A549 treated with AZD2906 at 1 μM for 4 hours (cell line): ENCODE measurements at places on chromosomes 4 and X. TPM values are rescaled to one million over a fixed set of nuclear protein-coding genes. Genes with fewer than 3 reads are reported as not detected.

MAGEB1 gene
- total RNA-seq = not detected in 5 replicates

RAB39B gene
- total RNA-seq = 0.63 to 0.80 TPM (median 0.75 TPM) in 5 replicates

PRRG3 gene
- not detected in 5 replicates for total RNA-seq

MAGEA1 gene
- 0.09 to 0.21 TPM (median 0.12 TPM) in 5 replicates for total RNA-seq

SPANXA1 gene
- 0.17 to 0.24 TPM in 2 of 5 replicates, not detected in the others for total RNA-seq

NHS gene
- 1.8 to 2.6 TPM (median 2.1 TPM) in 5 replicates for total RNA-seq

TMEM144 gene
- total RNA-seq = 2.5 to 3.7 TPM (median 3.1 TPM) in 5 replicates

EOLA1 gene
- total RNA-seq = 20.6 to 22.5 TPM (median 21.3 TPM) in 5 replicates

NXF2B gene
- 0.03 TPM in 2 of 5 replicates, not detected in the others for total RNA-seq

CFAP99 gene
- total RNA-seq = 0.05 to 0.16 TPM (median 0.08 TPM) in 3 of 5 replicates, not detected in the others

RBM3 gene
- total RNA-seq = 337 to 558 TPM (median 385 TPM) in 5 replicates

FAM199X gene
- total RNA-seq = 14.8 to 20.7 TPM (median 19.4 TPM) in 5 replicates
